ENCODE measurements at places on chromosomes 2 and 18.
A peak's percentile ranks its signal among the peaks of the same experiment; 100 is the strongest.

DNA sequence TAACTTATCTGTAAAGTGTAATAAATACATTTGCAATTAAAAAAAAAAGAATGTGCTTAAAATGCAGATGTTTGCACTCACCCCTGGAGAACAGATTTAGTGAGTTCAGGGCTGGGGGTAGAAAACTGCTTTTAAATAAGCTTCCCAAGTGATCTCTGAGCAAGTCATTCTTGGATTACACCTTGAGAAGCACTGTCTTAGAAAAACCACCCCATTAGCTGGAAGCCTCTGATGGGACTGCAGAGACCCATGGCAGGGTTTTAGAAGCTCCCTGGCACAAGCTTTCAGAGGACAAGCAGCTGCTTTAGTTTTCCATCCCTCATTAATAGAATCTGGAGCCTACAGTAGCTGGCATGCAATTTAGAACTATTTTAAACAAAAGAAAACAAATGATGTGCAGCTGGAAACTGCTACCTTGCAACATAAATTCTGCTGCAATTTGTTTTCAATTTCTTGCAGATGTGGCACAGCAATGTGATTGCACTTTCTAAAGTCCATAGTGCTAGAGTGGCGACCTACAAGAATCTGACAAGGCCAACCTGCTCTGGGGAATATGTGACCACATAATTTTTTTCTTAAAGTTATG lies 141.5 kb downstream of the CDC42EP3 start:
- DNase-seq = no peak

GRCh38 chr2:58539973-58540372 lies 298.8 kb upstream of the FANCL start:
- no peak for DNase-seq

- no peak for DNase-seq
These were observed 799 bp downstream of the CYTIP start for GRCh38 chr2:157443090-157443489.

DNA sequence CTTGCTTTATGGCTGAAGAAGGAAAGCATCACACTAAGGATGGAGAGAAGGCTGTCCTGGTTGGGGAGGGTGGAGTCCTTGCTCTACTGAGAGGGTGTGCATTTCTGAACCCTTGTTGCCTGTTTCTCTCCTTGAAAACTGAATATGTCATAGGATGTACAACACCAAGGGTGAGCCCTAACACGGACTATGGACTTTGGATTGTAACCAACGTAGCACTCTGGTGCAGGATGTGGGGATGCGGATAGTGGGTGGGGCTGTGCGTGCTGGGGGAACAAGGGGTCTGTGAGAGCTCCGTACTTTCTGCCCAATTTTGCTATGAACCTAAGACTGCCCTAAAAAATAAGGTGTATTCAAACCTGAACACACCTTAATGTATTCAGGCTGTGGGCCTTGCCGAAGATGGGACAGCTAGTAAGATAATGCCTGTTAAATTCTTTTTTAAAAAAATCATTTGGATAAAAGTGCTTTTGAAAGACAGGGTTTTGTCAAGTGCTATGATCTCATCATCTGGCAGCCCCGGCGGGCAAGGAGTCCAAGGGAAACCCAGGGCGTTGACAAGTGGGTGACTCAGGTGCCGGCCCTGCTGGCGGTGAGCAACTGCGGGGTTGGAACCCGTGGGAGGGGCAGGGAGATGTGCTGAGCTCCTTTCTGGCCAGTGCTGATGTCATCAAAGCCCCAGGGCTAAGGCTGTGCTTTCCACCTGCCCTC lies 54.0 kb downstream of the GATA6 start:
- peak; percentile 10 for DNase-seq

- no peak for DNase-seq
These were observed 348.0 kb downstream of the DLGAP1 start for GRCh38 chr18:4107049-4107467.

GRCh38 chr2:101881131-101881530 lies 110.6 kb upstream of the IL1R2 start:
- DNase-seq = no peak

GRCh38 chr2:69278366-69278765 lies 108.7 kb downstream of the GFPT1 start:
- DNase-seq = no peak

- DNase-seq = no peak
These were observed 76.9 kb downstream of the KIAA2012 start for GRCh38 chr2:202149936-202150335.

- no peak for DNase-seq
These were observed 47.5 kb upstream of the SP3 start for GRCh38 chr2:174012347-174013314.

DNA sequence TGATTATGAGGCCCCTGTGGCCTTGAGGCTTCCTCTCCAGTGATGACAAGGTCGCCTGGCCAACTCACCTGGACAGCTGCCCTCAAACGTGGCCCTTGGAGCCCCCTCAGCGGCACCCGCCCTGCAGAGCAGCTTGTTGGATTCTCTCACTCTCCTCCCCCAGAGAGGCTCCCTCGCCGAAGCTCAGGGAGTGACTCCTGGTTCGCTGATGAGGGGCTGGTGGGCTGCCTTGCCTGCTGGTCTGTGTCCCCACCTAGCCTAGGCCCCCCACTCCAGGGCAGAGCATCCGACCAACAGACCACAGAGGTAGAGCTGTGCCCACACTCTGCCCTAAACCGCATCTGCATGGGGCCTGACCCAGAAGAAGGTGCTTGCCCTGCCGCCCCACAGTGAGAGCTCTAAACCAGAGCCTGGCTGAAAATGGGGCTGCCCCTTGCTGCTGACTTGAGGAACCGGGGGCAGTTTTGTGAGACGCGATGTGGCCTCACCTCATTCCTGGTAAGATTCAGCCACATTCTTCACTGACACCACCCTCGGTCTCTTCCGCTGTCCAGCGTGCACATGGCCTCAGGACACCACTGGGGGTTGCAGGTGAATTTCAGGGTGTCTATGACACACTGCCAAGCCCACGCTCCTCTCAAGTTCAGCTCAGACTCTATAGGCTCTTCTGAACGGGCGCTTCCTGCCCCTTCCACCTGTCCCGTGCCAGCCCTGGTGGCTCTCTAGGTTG lies 131.6 kb downstream of the CABLES1 start:
- DNase-seq = no peak

DNA sequence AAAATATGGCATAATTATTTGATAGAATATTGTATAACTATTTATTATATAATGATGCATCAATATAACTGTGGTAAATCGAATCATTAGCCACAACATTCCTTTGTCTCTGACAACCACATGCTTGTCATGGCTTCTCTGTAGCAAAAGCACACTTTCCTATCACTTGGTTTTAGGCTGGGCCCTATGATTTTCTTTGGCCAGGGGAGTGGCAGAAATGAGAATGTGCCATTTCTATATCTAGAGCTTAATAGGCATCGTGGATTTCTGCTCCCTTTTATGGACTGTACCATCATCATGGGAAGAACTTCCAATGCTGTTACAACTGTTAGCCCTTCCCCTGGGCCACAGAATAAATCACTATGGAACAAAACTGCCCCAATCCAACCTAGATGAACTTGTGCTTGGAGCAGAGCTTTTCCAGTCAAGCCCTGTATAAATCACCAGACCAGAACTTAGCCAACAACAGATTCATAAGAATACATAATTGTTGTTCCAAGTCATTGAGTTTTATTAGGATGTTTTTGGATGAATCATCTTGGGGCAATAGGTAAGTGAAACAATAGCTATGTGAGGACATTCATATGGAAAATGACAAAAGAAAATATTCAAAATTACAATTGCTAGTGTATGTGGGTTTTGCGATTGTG lies 715.8 kb downstream of the ERBB4 start:
- DNase-seq = peak; percentile 1

DNA sequence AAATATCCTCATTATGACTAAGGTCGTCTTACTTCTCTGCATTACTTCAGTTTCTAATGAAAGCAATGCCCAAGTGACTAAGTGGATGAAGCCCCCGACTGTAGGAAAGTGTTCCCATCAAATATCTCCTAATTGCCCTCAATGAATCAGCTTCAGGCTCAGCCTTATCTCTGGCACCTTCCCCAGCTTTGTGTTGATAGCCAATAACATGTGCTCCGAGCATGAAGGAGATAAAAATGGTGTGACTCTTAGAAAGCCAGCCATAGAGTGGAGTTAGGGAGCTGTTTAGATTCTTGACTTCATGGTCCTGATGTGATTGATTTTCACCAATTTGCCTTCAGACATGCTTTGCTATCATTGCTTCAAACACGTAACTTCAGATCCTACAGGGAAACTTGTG lies 339.2 kb upstream of the NRP2 start:
- DNase-seq = no peak

DNA sequence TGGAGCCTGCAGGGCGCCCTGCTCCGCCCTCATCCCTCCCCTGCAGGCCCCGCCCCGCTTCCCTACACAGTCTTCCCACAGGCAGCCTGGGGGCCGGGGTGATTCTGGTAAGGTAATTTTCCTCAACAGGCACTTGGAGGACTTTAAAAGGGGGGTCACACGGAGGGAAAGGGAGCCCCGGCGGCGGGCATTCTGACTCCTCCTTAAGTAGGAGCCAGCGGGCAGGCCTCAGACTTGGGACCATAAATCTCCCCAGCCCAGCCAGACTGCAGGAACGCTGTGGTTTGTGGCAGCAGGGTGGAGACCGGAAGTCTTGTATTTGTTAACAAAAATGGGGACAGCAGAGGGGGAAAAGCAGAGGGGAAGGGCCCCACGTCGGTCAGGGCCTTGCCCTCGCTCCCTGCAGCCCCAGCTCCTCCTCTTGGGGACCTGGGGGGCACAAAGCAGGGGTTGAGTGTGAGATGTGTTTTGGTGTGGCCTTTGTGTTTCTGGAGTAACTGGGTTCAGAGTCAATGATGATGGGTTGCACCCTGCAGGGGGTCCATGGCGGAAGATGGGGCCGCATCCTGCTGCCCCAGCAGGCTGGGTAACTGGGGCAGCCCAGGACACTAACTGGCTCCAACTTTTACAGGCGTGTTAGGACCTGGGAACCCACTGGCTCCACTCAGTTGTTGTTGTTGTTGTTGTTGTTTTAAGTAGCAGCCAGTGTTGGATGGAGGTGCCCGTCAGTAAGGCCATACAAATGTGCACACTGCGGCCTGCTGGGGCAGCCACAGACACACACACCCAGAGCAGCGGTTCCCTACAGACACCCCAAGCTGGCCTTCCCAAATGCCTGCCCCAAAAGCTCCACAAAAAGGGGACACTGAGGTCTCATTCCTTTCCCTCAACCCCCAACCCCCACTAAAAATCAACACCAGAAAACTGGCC lies 27.7 kb downstream of the SMAD7 start:
- DNase-seq = no peak

DNA sequence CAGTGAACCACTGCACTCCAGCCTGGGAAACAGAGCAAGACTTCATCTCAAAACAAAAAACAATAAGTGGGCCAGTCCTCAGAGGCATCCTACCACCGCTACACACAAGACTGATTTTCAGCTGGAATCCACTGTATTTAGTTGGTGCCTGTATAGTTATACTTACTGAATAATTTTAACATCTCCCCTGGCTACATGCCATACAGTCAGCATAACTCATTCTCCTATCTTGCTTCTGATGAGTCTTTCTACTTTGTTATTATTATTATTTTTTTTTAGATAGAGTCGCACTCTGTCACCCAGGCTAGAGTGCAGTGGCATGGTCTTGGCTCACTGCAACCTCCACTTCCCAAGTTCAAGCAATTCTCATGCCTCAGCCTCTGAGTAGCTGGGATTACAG lies 19.9 kb upstream of the CAB39 start:
- DNase-seq = no peak

GRCh38 chr18:28032177-28032576 lies 144.8 kb downstream of the CDH2 start:
- no peak for DNase-seq

DNA sequence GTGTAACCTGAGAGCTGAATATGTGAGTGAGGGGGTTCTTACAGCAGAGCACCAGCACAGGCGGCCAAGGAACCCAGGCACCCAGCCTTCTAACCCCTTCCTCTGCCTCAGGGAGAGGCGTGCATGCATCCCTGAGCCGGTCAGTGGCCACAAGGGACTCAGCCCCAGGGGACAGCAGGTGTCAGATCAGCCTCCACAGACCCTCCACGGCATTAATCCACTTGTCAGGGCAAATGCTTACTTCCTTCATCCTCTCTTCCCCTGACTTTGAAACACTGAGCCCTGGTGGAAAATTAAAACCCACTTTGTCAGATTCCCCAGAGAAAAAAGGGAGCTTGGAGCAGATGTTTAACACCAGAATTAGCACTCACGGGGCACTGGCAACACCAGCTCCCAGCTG lies 60.5 kb upstream of the SMAD2 start:
- DNase-seq = no peak

GRCh38 chr2:74316627-74317295 lies 26.5 kb downstream of the SLC4A5 start:
- no peak for DNase-seq

DNA sequence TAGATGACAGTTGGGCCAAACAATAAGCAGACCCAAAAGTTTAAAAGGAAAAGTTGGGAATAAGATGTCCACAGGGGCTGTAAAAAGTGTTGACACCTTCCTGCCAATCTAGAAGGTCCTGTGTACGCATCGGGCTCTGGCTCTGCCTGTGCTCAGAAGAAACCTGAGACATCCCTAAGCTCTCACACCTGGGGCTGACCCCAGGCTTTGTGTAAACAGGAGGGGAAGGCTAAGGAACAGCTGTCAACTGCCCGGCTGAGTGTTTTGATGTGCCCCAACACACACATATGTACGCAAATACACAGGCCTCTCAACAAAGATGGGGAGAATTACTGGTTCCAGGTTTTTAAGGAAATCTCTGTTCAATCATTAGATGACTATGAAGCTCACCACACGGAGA lies 59.5 kb downstream of the TMEM131 start:
- no peak for DNase-seq

GRCh38 chr2:232525791-232526371 lies at the start of gene CHRND:
Gene CHRND, plus strand, starts transcription at chr2:232526160. Its CDS starts 56 bp downstream, at chr2:232526216.
- DNase-seq = no peak

GRCh38 chr2:37459095-37459981 lies 114.9 kb downstream of the QPCT start:
- no peak for DNase-seq

DNA sequence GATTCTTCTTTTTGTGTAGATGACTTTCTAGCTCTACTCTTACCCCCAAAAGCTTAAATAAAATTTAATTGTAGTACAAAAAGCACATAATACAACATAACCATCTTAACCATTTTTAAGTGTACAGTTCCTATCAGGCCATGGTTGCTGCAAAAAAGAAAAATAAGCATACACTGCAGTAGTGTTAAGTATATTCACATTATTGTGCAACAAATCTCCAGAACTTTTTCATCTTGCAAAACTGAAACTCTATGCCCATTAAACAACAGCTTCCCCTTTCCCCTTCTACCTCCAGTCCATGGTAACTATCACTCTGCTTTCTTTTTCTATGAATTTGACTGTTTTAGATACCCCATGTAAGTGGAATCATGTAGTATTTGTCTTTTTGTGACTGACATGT lies 18.1 kb downstream of the PPM1B start:
- DNase-seq = no peak

DNA sequence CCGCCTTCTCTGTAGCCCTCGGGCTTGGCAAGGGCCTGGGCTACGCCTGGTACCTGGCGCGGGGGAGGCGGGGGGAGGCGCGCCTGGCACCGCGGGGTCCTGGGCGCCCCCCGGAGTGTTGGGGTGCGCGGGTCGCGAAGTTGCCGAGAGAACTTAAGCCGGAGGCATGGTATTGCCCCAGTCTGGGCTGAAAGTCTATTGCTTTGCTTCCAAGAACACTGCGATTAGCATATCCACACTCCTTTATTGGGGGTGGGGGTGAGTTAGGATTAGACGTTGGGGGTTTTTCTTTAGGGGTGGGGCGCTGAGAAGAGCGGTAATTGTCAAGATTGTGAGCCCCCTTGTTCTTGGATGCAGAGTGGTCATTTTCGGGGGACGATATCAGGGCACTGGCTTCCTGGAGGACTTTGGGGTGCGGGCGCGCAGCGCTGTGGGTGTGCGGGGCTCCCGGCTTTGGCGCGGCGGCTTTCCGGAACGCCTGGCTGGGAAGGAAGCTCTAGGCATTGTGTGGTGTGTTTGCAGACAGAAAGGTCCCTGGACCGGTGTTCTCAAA lies 798 bp downstream of the TANC1 start:
- DNase-seq = no peak
